ENCODE measurements at places on chromosomes 11 and 22.

GRCh38 chr11:57224537-57224936 is 12.5 kb downstream of the APLNR start:
- DNase-seq = no peak

DNA sequence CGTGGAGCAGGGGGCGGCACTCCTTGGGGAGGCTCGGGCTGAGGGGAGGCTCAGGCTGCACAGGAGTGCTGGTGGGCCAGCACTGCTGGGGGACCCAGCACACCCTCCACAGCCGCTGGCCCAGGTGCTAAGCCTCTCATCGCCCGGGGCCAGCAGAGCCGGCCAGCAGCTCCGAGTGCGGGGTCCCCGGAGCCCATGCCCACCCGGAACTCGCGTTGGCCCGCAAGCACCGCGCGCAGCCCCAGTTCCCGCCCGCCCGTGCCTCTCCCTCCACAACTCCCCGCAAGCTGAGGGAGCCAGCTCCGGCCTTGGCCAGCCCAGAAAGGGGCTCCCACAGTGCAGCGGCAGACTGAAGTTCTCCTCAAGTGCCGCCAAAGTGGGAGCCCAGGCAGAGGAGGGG is 2266.8 kb downstream of the LRRC4C start:
- DNase-seq = no peak

DNA sequence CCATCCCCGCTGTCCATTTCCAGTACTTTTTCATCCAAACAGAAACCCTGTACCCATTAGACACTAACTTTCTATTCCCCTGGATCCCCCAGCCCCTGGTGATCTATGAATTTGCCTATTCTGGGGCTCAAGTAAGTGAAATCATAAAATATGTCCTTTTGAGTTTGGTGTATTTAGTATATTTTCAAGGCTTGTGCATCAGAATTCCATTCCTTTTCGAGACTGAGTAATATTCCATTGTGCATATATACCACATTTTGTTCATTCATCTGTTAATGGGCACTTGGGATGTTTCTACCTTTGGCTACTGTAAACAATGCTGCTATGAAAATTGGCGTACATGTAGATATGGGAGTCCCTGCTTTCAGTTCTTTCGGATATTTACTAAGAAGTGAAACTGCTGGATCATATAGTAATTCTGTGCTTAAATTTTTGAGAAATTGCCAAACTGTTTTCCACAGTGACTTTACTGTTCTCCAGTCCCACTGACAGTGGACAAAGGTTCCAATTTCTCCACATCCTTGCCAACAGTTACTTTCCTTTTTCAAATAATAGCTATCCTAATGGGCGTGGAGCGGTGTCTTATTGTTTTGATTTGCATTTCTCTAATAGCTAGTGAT is 16.1 kb downstream of the APLP2 start:
- no peak for DNase-seq

- DNase-seq = no peak
Observed at GRCh38 chr22:44594951-44595350, 96.9 kb upstream of the RTL6 start.

DNA sequence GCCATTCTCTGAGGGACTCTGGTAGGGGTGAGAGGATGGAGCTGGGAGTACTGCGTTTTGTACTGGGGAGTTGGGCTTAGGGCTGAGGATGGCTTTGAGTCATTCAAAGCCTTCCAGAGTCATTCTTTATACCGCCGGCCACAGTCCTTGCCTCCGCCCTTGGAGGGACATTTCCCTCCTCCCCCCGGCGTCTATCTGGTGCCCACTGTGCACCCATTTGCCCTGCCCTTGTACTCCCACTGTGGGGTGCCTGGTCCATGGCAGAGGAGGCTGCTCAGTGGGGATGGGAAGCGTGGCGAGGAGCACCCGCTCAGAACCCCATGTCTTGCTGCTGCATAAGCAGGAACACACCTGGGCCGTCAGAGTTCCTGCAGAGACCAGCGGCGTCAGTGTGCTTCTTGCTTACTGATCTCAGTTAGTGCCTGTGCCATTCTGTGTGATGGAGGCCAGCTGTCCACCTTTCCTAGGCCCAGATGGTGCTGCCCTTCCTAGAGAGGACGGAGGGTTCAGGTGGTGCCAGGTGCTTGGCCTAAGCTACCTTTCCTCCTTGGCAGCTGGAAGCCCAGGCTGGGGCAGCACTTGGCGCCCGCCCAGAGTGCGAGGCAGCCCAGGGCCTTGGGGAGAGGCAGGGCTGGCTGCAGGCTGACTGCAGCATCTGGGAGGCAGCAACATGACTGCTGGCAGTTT is 23.3 kb upstream of the TMEM191C start:
- peak; percentile 1 for DNase-seq

DNA sequence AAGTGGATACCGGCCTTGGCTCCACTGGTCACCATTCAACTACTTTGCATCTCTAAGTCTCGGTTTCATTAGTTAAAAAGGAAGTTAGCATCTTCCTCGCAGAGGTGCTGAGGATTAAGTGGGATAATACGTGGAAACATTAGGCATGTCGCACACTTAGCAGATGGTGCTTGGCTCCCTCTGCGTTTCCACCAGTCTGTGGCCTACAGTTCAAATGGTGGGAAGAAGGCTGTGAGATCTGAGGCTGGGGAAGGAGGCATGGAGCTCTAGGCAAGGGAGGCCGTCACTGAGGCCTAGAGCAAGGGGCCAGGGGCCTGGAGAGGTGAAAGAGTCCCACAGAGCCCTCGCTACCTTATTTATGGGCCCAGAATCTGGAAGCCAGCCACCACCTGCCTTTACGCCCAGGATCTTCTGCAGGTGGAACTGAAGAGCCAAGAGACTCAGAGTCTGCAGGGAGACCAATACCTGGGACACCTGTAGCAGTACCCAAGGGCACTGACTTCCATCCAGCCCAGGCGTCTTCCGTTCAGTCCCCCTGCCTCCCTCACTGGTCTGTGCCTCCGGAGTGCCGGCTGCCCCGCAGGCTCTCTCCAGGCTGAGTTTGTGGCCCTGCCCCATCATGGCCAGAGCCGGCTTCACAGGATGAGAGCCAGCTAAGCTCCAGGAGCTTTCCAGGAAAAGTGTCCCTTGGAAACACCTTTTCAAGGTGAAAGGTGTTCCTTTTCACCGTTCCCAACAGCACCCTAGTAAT is 66.1 kb upstream of the A4GALT start:
- no peak for DNase-seq

DNA sequence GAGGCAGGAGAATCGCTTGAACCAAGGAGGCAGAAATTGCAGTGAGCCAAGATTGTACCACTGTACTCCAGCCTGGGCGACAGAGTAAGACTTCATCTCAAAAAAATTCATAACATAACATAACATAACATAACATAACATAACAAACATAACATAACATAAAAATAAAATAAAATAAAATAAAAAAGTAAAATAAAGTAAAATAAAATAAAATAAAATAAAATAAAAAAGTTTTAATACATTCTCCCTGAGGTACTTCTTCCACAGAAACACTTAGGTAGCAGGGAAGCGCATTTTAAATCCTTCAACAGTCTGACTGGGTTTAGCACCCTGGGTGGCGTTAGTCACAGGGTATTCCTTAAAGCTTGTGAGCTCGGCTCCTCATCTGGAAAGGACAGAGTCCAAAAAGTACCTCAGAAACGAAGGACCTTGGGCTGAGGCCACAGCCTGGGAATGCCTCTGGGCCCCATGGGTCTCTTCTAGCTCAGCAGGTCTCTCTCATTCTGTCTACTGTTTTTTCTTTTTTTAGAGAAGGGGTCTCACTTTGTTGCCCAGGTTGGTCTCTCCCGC is 41.7 kb downstream of the MICAL3 start:
- DNase-seq = no peak

GRCh38 chr11:108278954-108279353 is 56.1 kb downstream of the ATM start:
- DNase-seq = no peak

DNA sequence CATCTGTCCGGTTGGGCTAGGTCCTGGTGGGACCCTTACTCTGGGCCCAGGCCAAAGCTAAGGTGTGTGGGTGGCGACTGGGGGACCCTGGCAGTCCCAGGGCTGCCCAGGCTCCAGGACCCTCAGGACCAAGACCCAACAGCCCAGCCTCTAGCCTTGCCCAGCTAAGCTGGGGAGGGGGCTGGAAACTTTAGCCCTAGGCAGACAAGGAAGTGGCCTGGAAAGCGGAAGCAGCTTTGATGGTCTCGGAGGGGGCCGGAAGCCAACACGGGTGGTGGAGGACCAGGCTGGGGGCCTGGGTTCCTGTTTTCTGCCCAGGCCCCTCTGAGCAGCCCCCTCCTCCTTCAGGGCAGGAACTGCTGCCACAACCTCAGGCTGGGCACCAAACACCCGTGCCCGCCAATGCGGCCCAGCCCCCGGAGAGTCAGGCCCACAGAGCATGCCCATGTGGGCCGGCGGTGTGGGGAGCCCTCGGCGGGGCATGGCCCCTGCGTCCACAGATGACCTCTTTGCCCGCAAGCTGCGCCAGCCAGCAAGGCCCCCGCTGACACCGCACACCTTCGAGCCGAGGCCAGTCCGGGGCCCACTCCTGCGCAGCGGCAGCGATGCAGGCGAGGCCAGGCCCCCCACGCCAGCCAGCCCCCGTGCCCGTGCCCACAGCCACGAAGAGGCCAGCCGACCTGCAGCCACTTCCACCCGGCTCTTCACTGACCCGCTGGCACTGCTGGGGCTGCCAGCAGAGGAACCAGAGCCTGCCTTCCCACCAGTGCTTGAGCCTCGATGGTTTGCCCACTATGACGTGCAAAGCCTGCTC is 2.8 kb downstream of the SIPA1 start:
- no peak for DNase-seq

GRCh38 chr11:86162239-86162638 is 82.3 kb upstream of the EED start:
- peak; percentile 81 for DNase-seq

- no peak for DNase-seq
Observed at GRCh38 chr22:19678949-19679521, 35.3 kb upstream of the SEPTIN5 start.

GRCh38 chr11:126082251-126083109 is 19.8 kb upstream of the CDON start:
- DNase-seq = no peak

DNA sequence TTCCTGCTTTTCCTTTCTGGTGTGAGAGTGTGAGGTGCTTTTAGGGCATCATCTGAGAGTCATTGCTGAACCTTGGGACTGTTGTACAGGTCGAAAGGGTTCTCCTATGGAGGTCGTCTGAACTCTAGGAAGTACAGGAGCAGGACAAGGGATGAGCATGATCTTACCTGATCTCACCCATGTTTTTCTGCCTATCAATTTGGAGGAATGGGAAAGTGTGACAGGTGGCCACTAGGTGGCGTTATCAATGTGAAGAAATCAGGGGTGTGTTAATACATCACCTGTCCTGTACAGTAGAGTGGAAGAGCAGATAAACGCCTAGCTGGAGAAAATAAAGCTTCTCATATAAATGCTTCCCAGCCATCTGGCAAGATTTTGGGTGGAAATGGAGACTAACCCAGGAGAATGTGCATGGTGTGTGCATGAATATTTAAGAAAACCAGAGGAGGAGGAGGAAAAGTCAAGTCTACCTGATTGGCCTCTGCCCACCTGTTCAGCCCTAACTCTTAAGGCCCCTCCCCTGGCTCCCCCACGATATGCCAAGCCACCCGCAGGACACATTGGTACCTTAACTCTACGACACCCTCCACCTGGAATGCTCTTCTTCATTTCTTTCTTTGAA is 72.0 kb upstream of the NARS2 start:
- peak; percentile 59 for DNase-seq

DNA sequence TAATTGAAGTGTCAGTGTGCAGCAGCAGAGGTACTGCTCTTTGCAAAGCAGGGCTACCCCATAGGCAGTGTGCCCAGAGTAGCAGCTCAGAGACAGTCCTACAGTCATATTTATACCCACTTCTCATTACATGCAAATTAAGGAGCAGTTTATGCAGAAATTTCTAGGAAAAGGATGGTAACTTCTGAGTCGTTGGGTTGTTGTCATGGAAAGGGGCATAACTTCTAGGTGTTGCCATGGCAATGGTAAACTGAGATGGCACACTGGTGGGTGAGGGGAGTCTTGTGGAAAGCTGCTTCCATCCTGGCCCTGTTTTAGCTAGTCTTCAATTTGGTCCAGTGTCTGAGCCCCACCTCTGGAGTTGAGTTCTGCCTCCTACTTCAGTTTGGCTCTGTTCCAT is 77.4 kb downstream of the MN1 start:
- DNase-seq = no peak

Measured in SJCRH30 (cell line).